ENCODE measurements at places on chromosomes 6 and 20. TPM values are rescaled to one million over a fixed set of nuclear protein-coding genes. Genes with fewer than 3 reads are reported as not detected.

The CNBD2 gene
- 6.3 TPM for polyA plus RNA-seq

The ARMC12 gene
- polyA plus RNA-seq = 0.39 TPM

The LPIN3 gene
- not detected for polyA plus RNA-seq

The SOBP gene
- polyA plus RNA-seq = 1.0 TPM

The HAO1 gene
- not detected for polyA plus RNA-seq

The ZBTB24 gene
- 15.5 TPM for polyA plus RNA-seq

The FLRT3 gene
- not detected for polyA plus RNA-seq

The SMIM28 gene
- polyA plus RNA-seq = not detected

The SKIC2 gene
- 12.7 TPM for polyA plus RNA-seq

The LIN28B gene
- polyA plus RNA-seq = not detected
